Activated naive CD8-positive, alpha-beta T cell treated with anti-CD3 and anti-CD28 coated beads, Interleukin-2, amount 50 U/mL, for 24 hours (primary cell): ENCODE measurements at places on chromosomes 7 and 10.
A peak's percentile ranks its signal among the peaks of the same experiment; 100 is the strongest.

- no peak for DNase-seq
Measured at GRCh38 chr10:21487416-21488180, 37.9 kb downstream of the SKIDA1 start.

- DNase-seq, result no peak
Measured at GRCh38 chr7:156152390-156152789, 340.1 kb upstream of the SHH start.

GRCh38 chr7:8128449-8129317, 133.3 kb downstream of the ICA1 start:
- DNase-seq, result no peak

DNA sequence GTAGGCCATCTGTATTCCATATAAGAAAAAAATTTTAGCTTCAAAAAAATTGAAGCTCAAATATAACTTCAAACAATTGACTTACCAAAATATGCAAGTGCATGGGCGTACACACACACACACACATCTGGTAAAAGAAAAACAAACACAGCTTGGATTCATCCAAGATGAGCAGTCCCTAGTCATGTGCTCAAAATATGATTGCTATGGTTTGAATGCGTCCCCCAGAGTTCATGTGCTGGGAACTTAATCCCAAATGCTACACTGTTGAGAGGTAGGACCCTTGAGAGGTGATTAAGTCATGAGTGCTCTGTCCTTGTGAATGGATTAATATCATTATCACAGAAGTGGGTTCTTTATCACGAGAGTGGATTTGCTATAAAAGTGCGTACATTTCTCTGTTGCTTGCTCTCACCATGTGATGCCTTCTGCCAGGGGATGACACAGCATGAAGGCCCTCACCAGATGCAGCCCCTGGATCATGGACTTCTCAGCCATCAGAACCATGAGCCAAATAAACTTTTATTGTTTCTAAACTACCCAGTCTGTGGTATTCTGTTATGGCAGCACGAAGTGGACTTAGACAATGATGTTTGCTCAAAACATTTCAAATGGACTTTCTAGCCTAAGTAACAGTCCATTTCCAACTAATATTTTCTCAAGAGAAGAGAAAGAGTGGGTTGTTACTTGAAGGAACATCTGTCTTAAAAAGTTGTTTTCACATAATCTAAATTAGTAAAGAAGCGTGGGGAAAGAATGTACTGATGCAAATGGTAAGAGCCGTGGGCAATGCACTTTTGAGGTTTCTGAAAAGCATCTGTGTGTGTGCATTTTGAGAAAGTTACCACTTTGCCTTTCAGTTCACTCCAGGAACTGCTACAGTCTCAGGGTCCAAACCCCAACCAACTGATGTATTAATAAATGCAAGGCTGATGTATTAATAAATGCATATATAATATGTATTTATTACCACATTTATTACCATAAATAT, 15.1 kb upstream of the SVIL start:
- DNase-seq, result no peak

GRCh38 chr7:112744818-112745217, 45.4 kb downstream of the TMEM168 start:
- no peak for DNase-seq

GRCh38 chr10:52566471-52567246, 205.9 kb downstream of the MBL2 start:
- DNase-seq, result no peak

GRCh38 chr7:28984631-28985030, 26.5 kb upstream of the TRIL start:
- no peak for DNase-seq

GRCh38 chr10:127945948-127946711, 39.2 kb downstream of the PTPRE start:
- no peak for DNase-seq

GRCh38 chr7:1532456-1533254, 2.2 kb downstream of the MAFK start:
- DNase-seq, result peak; percentile 62
